ENCODE measurements at places on chromosomes 4 and X.

GRCh38 chrX:51694254-51694653 is 11.6 kb upstream of the CENPVL2 start:
- DNase-seq = no peak

DNA sequence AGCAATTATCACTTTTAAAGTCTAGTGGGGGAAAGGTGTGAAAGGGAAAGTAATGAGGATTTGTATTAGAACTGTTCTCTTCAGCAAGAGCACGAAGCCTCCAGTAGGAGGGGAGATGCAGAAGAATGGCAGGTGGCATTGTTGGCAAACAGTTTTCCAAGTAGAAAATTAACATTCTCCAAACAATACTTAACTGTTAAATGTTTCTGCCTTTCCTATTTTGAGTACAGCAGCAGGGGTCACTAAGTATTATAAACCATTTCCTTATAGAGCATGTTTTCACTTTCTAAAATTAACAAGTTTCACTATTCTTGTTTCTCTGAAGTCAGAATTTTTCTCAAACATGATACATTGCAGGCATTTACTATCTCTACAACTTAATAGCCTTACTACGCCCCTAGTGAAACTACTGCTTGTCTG is 58.7 kb downstream of the LEF1 start:
- no peak for DNase-seq

GRCh38 chrX:4181782-4182407 is 468.4 kb upstream of the PRKX start:
- DNase-seq = no peak

DNA sequence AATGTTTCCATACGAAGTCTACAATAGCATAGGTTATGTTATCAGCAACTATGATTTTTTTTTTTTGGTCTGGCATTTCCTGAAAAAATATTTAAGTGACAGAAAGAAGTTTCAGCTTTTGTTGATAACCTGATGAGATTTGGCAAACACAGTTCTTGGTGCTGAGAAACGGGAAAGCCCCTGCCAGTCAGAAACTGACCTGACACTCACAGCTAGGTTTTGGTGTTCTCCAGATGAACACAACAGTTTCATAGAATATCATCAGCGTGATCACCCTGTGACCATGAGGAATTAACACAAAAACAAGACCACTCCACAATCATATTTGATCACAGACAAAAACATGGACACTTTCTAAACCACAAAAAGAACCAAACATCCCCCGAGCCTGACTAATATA is 152.5 kb upstream of the DCAF8L1 start:
- no peak for DNase-seq

DNA sequence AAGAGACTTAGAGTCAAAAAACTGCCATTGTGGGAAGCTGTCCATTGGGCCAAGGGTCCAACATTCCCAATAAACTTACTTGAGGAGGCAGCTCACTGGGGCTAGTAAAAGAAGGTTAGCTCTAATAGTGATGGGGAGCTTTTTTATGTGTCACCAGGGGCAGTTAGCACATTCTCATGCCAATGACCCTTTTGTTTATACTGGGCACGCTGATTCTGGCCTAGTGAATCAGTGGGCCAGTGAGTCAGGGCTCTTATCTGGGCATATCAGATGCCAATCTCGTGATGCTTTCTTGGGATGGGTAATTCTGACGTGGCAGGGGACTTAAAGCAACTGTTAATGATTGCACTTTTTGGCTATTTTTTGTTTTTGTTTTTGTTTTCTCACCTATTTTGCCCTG is 27.8 kb downstream of the TCEAL1 start:
- DNase-seq = no peak

DNA sequence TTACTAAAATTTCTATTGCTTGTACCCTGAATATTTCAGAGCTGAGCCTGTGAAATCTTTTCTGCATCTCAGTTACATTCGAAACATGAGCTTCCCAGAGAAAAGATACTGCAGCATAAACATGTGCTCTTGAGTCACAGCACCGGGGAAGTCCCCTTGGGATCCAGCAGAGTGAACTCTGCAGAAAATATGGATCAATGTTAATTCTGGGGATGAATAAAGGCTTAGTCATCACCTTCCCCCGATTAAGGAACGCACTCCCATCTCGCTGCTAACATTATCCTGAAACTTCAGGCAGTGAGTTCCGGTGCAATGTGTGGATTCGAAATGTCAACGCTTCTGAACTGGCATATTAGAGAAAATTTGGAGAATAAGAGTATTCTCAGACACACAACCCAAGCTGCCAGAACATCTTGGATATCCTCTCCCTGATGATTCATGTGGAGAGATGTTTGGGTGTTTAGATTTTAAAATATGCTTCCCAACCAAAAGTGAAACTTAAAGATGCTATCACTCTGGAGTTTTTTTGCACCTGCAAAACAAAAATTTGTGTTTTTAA is 90.8 kb downstream of the IRF2 start:
- no peak for DNase-seq

- no peak for DNase-seq
Observed at GRCh38 chrX:1464971-1465285, 12.2 kb upstream of the ASMTL start.

DNA sequence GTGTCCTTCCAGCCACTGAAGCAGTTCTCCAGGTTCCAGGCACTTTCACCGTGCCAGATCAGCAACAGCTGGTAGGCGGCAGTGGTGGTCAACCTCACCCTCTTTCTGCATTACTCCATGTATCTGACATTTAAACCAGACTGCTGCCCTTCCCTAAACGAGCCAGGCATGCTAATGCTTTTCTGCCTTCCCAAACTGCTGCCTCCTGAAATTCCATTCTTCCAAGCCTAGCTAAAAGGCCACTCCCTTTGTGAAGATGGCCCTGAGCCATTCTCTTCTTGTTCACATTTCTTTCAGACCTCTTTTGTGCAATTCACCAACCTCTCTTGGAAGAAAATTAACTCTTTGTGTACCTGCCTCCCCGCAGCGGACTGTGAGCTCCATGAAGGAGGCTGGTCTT is 73.7 kb downstream of the CHST7 start:
- no peak for DNase-seq

- no peak for DNase-seq
Observed at GRCh38 chrX:153488231-153488914, 6.4 kb upstream of the BGN start.

DNA sequence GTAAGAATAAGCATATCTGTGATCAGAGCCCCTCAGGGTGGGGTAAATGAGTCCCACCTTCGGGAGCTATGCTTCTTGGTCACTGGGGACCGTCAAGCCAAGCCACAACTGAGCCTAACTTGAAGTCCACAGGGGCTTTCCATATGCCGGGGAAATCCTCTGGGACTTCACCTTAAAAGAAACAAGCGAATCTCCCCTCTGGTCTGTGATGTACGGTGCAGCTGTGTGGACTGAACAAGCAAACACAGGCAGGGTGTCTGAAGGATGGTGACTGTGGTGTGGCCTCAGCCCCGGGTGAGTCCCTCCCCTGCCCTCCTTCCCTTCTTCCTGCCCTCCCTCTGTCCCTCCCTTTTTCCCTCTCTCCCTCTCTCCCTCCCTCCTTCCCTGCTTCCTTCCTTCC is 29.7 kb upstream of the PPP2R2C start:
- no peak for DNase-seq

DNA sequence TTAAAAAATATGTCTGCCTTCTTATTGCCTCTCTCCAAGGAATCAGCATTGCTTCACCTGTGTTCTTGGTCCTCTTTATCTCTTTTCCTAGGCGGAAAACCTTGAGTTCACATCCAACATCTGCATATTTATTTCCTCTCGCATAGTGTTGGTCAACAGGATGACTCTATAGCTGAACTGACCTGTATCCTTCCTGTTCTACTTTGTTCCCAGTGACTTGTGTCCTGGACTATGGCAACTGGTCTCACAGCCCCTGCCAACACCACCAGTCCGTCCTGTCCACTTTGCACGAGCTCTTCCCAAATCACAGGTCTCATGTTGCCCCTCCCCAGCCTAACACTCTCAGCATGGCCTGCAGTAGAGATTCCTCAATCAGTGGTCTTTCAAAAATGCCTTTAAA is 2.0 kb downstream of the DIPK2B start:
- no peak for DNase-seq

GRCh38 chr4:140054861-140055260 is 99.1 kb downstream of the MAML3 start:
- no peak for DNase-seq

DNA sequence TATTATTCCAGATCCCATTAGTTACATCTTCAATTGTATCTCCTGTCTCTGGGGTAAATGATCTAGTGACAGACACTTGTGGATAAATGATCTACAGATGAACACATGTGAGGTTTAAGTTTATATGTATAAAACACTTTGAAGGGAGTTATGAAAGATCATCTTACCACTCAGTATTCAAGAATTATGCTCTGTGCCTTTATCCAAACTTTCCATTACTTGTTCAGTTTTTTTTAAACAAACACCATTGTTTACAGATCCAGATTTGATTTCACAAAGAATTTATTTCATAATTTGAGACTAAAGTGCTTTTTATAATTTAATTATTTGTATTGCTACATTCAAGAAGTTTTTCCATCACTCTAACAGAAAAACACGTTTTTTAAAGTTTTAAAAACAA is 142.5 kb downstream of the HHIP start:
- no peak for DNase-seq
